GM12878 (cell line): ENCODE measurements at places on chromosomes 16 and 17. TPM values are rescaled to one million over a fixed set of nuclear protein-coding genes. Genes with fewer than 3 reads are reported as not detected.

DNA sequence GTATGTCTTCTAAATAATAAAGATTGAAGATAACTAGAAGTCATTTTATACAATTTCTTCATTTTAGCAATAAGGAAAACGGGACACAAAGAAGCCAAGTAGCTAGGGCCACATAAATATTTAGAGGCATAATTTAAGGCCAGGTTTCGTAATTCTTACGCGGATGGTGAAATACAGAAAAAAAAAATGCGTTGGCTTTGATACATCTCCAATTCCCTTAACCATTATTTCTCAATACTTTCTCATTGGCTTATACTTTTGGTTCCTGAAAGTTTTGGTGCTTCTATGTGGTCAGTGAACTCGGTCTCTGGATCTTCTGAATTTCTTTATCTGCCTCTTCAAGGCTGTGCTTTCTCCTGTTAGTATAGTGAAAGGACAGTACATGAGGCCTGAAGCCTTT is 888.1 kb downstream of the KCNJ2 start:
- no peak for DNase-seq

DNA sequence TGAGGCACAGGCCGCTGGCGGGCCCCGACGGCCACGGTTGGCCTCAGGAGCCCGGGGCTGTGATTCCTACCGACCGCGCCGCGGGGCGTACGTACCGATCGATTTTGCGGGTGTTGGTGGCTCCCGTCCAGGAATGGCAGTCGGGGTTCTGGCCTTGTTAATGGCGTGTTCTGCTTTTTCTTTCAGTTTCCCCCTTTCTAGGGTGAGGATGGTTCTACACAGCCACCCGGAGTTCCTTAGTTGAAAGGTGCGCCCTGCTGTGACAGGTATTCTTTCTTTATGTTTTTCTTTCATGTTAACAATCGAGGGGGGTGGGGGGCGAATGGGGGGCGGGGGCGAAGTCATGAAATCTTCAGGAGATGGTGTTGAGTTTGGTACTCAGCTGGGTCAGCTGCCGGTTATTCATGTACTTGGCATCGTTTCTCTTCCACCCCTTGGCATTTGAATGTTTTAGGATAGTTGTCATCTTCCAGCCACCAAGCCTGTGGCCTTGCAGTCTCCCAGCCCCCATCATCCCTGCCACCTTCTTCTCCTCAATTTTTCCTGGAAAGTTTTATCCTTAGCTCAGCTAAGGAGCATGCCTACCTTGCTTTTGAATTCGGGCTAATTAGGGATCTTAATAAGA is 802 bp downstream of the CYLD start:
- no peak for DNase-seq

GRCh38 chr16:22942811-22943210 is 128.8 kb downstream of the HS3ST2 start:
- no peak for DNase-seq

DNA sequence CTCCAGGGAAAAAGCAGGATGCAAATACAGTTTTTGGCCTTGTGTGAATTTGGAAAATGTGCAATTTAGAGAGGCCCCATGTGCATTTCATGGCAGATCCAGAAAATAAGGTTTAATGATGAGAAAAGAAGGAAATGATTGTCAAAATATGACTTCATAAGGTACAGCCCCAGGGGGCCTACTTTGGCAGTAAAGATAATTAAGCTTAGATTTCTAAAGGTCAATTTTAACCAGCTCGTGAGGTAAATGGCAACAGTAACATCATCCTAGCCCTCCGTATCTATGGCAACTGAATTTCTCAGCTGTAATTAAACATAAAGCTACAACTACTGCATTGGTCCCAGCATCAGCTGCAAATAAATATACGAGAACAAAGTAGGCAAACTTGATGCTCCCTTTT is 30.0 kb upstream of the PRSS54 start:
- DNase-seq, result no peak

GRCh38 chr17:42460371-42460770 is 1.7 kb downstream of the ATP6V0A1 start:
- DNase-seq, result no peak

DNA sequence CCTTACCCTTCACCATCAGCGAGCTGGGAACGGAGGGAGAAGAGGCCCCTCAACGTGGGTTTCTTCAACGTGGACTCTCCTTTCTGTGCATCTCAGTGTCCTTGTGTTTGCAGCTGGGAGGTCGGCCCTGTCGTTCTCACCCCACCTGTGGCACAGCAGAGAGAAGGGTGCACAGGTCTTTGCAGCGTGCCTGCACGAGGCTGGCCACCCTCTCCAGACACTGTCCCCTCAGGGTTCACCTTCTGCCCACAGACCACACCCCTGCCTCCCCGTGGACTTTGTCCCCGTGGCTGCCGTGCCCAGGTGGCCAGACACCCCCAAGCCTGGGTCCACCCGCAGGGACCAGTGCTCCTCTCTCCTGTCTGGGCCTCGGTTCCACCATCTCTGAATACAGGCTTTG is 7.3 kb upstream of the WDR45B start:
- DNase-seq, result no peak

GRCh38 chr17:13996276-13996675 is 73.0 kb upstream of the COX10 start:
- DNase-seq, result no peak

GRCh38 chr17:17886226-17886625 is 49.4 kb upstream of the SREBF1 start:
- DNase-seq, result no peak

- DNase-seq, result no peak
Measured at GRCh38 chr17:75652341-75652740, 14.6 kb downstream of the RECQL5 start.

GRCh38 chr17:7711051-7711755 is 6.2 kb downstream of the EFNB3 start:
- DNase-seq, result no peak

- no peak for DNase-seq
Measured at GRCh38 chr16:23595246-23595950, 718 bp downstream of the NDUFAB1 start.

DNA sequence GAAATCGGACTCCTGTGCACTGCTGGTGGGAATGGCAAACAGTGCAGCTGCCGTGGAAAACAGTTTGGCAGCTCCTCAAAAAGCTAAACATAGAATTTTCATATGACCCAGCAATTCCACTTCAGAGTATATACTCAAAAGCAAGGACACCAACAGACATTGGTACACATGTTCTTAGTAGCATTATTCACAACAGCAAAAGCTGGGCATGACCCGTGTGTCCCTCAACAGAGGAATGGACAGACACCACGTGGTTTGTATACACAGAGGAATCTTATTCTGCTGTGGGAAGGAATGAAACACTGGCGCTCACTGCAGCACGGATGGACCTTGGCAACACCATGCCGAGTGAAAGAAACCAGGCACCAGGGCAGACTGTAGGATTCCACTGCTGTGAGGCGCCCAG is 16.0 kb downstream of the NPTX1 start:
- no peak for DNase-seq

GRCh38 chr16:8641671-8642070 is 20.2 kb downstream of the METTL22 start:
- DNase-seq, result no peak

- no peak for DNase-seq
Measured at GRCh38 chr17:82349287-82349701, 9.8 kb upstream of the TEX19 start.

- DNase-seq, result no peak
Measured at GRCh38 chr16:5479926-5480325, 382.3 kb upstream of the EEF2KMT start.

DNA sequence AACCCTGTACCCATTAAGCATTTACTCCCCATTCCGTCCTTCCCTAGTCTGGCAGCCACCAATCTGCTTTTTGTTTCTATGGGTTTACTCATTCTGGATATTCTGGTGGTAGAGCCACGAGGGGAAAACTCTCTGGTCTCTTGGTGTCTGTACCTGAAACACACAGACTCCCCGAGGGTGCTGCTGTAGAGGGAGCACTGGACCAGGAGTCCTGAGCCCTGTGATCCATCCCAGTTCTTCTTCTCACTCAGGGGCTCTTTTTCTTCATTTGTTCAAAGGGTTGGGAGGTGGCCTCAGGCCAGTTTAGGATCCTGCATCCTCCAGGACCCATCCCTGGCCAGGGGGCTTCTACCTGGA is 14.1 kb downstream of the HEXIM2 start:
- DNase-seq, result no peak

- no peak for DNase-seq
Measured at GRCh38 chr16:27500801-27501200, 48.9 kb downstream of the GTF3C1 start.

GRCh38 chr17:39946551-39947330 is 16.1 kb upstream of the GSDMA start:
- DNase-seq, result no peak

GRCh38 chr17:49497148-49498028 is 2.3 kb downstream of the NGFR start:
- DNase-seq, result no peak

DNA sequence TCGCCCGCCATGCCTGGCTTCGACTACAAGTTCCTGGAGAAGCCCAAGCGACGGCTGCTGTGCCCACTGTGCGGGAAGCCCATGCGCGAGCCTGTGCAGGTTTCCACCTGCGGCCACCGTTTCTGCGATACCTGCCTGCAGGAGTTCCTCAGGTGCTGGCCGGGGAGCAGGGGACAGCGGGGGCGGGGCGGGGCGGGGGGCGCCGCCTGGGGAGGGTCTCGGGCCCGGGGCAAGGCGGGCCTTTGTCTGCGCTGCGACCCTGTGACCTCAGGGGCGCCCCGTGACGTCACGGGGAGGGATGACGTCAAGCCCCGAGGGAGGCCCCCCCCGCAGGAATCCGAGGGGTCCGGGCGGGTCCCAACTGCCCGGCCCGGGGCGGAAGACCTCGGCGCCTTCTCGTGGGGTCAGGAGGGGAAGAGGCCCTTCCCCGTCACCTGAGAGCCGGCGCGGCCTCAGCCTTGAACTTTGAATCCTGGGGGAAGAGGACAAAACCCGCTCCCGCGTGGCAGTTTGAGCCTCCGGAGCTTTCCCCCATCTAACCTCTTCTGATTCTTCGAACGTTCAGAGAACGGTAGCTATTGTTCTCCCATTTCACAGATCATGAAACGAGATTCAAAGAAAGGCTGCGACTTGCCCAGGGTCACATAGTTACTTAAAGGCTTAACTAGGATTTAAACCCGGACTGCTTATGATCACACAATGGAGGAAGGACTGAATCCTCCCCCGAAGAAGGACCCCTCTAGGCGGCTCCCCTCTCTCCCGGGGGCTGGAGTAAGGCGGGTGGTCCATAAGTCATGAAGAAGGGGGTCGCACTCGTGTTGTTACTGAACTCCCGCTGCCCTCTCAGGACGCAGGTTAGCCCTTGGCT is 527 bp downstream of the TRAF4 start:
- no peak for DNase-seq

DNA sequence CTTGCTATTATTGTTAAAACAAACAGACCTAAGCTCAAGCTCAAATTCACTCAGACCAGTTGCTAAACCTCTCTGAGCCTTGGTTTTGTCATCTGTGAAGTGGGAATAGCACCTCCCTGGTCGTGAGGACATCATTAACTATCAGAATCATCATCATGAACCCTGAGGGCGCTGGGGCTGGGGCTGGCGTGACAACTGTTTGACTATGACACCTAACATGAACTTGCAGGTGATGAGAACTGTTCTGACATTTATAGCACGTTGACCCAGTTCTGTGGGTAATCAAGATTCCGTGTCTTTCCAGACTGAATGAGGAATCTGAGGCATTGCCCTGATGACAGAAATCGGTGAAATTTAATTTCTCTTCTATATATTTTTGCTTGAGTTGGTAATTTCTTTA is 71.3 kb upstream of the CDH5 start:
- DNase-seq, result no peak

- DNase-seq, result no peak
Measured at GRCh38 chr16:55479430-55480140, 587 bp downstream of the MMP2 start.

DNA sequence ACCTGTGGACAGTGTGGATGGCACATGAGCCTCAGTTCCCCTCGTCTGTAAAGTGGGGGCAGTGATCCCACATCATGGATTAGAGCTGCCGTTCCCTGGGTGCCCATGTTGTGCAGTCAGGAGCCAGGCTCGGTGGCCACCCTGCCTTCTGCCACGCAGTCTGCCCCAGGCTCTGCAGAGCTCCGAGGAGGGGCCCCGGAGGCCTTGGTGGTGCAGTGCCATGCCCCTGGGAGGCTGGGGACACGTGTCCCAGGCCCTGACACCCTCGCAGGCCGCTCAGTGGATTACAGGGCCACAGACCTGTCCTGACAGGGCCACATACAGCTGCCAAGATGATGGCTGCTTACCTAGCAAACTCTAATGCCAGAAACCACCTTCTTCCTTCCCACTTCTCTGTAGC is 59.7 kb upstream of the ZNF469 start:
- no peak for DNase-seq

- no peak for DNase-seq
Measured at GRCh38 chr17:80026359-80027042, 9.2 kb downstream of the TBC1D16 start.

GRCh38 chr17:37284191-37284590 is 91.6 kb upstream of the C17orf78 start:
- no peak for DNase-seq

GRCh38 chr17:44222112-44222869 is 2.8 kb upstream of the UBTF start:
- DNase-seq, result no peak

GRCh38 chr16:56999409-57000270 is 10.3 kb downstream of the NLRC5 start:
- DNase-seq, result no peak

DNA sequence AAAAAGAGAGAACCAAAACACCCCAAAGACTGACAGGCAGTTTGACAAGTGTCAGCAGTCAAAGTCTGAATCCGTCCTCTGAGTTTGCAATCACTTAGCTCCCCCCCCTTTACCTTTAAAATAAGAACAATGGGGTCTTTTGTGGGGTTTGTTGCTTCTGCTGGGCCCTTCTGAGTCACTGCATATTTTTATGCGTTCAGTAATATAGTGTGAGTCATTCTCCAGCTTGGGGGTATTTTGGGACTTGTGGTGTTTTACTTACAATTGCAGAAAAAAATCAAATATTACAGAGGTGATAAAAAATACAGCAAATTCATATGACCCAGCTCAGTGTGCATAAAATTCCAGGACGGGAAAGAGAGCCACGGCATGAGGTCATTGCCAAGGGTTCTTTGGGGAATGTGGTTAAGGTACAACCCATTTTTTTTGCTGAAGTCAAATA is 120.1 kb downstream of the CYLD start:
- DNase-seq, result no peak

The CCDC200 gene
- total RNA-seq, result not detected in 2 replicates

The CCDC40 gene
- not detected in 2 replicates for total RNA-seq

The CCL14 gene
- not detected in 2 replicates for total RNA-seq

The NGFR gene
- total RNA-seq, result 0.08 and 0.21 TPM in 2 replicates

The SENP3 gene
- 67.0 and 72.8 TPM in 2 replicates for total RNA-seq

The TSPAN10 gene
- total RNA-seq, result 0.41 and 0.56 TPM in 2 replicates

The ITGA2B gene
- total RNA-seq, result 0.29 and 0.51 TPM in 2 replicates

The NPLOC4 gene
- 83.7 and 87.9 TPM in 2 replicates for total RNA-seq

The KRTAP2-2 gene
- total RNA-seq, result not detected in 2 replicates

The RNF167 gene
- total RNA-seq, result 86.5 and 91.3 TPM in 2 replicates

The OSBPL7 gene
- total RNA-seq, result 14.2 and 16.1 TPM in 2 replicates

The SLC7A5 gene
- 95.1 and 101 TPM in 2 replicates for total RNA-seq

The KRTAP4-3 gene
- not detected in 2 replicates for total RNA-seq

The C17orf107 gene
- total RNA-seq, result 0.16 and 0.46 TPM in 2 replicates

The ZNF319 gene
- 6.9 and 7.4 TPM in 2 replicates for total RNA-seq

The KRTAP17-1 gene
- total RNA-seq, result not detected in 2 replicates
